ENCODE measurements at places on chromosomes 7 and 10.

DNA sequence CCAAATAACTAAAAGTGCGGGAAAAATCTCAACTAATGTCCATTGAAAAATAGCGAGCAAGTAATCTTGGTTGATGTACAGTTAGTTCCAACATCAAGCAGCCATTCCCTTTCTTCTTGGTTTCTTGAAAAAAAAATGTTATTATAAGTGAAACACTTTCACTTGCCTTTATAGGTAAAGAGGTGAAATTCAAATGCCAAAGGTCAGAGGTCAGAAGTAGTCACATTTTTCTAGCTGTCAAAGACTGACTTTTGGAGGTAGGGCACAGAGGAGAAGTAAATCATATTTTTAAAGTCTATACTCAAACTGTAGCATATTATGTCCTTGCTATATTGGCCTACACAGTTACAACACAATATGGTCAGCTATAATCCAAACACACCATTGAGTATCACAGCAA, 62.3 kb downstream of the CHCHD3 start:
- DNase-seq, result no peak

DNA sequence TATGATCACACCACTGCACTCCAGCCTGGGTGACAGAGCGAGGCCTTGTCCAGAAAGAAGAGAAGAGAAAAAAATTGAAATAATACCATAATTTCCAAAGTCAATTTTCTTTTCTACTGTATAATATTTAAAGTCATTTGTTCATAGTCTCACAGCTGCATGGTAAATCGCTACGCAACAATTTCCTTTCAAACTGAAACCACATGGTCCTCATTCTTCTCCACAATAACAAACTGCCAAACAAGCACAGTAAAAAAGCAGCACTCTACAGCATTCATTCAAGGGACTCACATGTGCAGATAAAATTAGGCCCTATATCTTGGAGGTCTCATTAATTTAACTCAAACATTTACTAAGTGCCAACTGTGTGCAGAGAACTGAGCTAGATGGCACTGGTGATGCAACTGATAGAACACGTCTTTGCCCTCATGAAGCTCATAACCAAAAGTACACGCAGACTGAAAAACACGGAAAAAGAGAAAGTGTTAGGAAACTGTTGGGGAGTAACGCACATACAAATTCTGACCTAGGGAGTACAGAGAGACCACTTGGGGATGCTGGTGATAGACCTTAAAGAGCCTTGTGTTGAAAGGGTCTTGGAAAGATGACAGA, 68.4 kb upstream of the SRRM3 start:
- no peak for DNase-seq

- DNase-seq, result no peak
Measured at GRCh38 chr7:124635416-124635815, 130.2 kb downstream of the GPR37 start.

GRCh38 chr7:84637568-84638338, 443.2 kb upstream of the SEMA3A start:
- no peak for DNase-seq

GRCh38 chr10:129712000-129712399, 245.0 kb downstream of the MGMT start:
- no peak for DNase-seq

- peak; percentile 32 for DNase-seq
Measured at GRCh38 chr7:157875230-157876179, 538.7 kb downstream of the DNAJB6 start.

- no peak for DNase-seq
Measured at GRCh38 chr10:10804998-10805740, 212.5 kb upstream of the CELF2 start.

DNA sequence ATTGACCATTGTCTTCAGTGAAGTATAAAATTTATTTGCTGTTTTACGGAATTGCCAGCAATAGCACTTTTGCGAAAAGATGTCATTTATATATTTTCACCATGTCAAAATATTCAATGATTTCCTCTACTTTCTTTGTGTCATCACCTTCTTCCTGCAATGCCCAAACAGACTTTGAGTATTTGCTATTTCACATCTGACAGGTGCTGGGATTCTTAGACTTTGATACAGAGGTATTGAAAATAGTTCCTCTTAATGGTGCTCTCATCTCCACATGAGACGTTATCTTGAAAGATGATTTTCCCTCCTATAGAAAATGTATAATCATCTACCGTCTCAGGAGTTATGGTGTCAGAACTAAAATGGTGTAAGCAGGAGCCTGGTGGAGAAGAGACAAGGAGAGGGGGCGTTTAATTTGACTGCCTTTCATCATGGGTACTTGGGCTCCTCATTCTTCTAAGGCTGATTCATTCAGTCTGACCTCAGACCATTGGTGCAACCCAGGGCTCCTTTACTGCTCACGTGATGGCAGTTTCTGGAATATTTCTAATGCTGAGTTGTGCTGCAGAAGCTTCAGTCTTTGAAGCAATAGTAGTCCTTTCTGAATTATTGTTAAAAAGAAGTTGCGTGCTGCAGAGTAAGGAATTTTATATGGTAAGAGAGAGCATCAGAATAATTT, 404.6 kb downstream of the PHTF2 start:
- no peak for DNase-seq

DNA sequence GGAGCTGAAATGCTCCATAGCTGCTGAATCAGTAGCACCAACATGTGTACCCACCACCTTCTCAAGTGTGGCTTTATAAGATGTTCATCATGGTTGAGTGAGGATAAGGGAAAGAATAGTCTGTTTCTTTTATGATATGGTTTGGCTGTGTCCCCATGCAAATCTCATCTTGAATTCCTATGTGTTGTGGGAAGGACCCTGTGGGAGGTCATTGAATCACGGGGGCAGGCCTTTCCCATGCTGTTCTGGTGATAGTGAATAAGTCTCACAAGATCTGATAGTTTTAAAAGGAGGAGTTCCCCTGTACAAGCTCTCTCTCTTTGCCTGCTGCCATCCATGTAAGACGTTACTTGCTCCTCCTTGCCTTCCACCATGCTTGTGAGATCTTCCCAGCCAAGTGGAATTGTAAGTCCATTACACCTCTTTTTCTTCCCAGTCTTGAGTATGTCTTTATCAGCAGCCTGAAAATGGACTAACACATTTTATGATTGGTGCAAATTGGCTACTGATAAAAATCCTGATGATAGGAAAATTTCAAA, 799.9 kb downstream of the TNS3 start:
- DNase-seq, result no peak

GRCh38 chr7:11858622-11859302, 26.8 kb upstream of the THSD7A start:
- DNase-seq, result no peak

DNA sequence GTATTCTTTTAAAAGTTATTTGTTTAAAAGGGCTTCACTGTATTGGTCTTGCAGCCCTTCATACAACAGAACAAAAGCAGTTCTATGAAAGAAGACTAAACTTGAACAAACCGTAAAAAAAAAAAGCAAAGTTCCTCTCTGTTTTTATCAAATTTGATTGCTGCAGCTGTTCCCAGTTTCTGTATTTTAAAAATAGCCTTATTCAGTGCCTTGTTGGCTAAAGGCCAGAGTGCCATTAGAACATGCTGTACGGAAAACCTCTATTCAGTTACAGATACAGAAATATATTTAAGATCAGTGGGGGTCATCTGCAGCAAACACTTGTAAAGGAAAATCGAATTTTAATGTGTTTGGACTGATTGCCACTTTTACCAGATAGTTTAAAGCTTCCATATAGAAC, 207.8 kb upstream of the ETV1 start:
- DNase-seq, result no peak

DNA sequence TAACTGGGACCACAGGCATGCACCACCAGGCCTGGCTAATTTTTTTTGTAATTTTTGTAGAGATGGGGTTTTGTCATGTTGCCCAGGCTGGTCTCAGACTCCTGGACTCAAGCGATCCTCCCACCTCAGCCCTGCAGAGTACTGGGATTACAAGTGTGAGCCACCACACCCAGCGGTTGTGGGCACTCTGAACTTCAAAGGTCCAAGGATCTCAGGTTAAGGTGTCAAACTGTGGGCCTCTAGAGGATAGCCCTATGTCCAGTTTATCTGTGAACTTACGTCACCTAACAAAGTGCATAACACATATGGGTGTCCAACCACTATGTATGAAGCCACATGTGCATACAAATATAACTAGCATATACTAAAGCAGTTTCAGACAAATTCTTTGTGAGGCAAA, 3.2 kb upstream of the IL2RA start:
- no peak for DNase-seq

DNA sequence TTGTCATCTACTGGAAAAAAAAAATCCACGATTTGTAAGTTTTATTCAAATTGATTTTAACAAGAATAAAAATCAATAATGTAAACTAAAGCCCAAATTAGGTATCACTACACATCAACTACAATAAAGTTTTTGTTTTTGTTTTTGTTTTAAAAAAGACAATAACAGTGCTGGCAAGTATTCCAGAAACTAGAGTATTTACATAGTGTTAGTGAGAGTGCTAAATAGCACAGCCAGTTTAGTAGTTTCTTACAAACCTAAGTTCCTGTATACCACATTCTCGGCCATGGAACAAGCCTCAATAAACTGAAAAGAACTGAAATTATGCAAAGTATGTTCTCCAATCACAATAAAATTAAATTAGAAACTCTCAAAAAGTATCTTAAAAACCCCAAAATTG, 8.1 kb downstream of the ARHGAP12 start:
- DNase-seq, result no peak

DNA sequence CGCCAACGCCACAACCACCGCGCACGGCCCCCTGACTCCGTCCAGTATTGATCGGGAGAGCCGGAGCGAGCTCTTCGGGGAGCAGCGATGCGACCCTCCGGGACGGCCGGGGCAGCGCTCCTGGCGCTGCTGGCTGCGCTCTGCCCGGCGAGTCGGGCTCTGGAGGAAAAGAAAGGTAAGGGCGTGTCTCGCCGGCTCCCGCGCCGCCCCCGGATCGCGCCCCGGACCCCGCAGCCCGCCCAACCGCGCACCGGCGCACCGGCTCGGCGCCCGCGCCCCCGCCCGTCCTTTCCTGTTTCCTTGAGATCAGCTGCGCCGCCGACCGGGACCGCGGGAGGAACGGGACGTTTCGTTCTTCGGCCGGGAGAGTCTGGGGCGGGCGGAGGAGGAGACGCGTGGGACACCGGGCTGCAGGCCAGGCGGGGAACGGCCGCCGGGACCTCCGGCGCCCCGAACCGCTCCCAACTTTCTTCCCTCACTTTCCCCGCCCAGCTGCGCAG, 424 bp downstream of the EGFR start:
- no peak for DNase-seq

GRCh38 chr10:103188853-103189252, 4.2 kb downstream of the NT5C2 start:
- no peak for DNase-seq

- DNase-seq, result no peak
Measured at GRCh38 chr10:8979976-8980375, 925.5 kb downstream of the GATA3 start.

DNA sequence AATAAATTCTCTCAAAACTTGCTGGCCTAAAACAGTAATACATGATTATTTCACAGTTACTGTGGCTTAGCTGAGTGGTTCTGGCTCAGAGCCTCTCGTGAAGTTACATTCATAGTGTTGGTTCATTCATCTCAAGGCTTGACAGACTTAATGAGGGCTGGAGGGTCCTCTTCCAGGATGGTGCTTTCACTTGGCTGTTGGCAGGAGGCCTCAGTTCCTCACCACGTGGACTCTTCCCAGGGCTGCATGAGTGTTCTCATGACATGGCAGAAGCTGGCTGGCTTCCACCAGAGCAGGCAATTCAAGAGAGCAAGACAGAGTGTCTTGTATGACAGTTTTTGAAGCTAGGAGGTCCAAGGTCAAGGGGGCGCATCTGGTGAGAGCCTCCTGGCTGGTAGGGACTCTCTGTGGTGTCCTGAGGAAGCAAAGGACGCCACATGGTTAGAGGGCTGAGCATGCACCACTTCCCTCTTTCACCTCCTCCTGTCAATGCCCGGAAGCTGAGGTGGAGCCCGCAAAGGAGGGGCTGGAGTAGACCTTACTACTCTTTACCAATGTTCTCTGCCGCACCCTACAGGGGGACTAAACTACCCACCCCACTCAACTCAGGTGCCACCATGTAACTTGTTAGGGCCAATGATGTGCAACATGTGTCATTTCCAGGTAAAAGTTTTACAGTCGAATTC, 58.2 kb upstream of the YAE1 start:
- DNase-seq, result no peak

GRCh38 chr10:34288634-34289033, 526.5 kb downstream of the PARD3 start:
- no peak for DNase-seq

DNA sequence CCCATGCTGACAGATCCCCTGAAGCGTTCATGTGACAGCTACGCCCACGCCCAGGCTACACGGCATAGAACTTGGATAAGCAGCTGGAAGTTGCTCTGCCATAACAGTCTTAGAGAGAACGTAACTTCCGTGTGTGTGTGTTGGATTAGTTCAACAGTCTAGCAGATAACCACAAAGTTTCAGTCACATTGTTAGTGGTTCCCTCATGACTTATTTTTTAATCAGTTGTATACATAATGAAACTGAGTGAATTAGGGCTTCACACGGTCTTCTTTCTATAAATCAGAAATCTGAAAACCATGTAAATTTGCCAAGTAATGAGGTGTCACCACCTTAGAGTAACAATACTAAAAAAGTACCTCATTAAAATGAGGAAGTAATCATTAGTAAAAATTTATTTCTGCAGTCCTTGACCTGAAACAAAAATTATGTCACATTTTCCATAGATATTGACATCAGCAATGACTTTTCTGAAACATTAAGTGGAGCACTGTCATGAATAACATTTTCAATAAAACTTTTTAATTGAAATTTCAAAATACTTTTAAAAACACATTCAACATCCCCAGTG, 21.7 kb upstream of the MACC1 start:
- no peak for DNase-seq

DNA sequence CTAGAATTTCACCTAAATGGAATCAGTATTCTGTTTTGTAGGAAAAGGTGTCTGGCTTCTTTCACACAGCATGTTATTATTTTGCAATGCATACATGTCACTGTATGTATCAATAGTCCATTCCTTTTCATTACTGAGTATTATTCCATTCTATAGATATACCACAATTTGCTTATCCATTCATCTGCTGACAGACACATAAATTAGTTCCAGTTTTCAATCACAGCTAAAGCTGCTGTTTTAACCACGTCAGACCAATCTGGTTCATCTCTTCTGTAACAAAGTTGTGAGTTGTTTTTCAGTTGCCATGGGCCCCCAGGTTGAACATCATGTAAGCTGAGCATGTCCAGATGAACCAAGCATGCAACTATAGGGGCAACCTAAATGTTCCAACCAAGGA, 282.1 kb upstream of the MKLN1 start:
- no peak for DNase-seq

- no peak for DNase-seq
Measured at GRCh38 chr7:31122649-31123058, 70.5 kb downstream of the ADCYAP1R1 start.

- DNase-seq, result no peak
Measured at GRCh38 chr7:13047061-13047460, 359.6 kb downstream of the ARL4A start.

DNA sequence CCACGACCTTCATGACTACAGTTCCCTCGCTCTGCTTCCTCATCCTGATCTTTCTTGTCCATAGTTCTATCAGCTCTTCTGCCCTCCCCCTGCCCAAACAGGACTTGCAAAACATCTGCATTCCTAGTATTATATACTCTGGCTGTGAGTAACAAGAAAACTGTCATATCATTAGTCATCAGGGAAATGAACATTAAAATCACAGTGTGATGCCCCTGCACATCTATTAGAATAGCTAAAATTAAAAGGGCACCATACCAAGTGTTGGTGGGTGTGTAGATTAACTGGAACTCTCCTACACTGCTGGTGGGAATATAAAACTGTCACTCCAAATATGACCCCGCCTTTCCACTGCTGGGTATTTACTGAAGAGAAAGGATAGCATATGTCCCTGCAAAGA, 141.8 kb downstream of the C7orf25 start:
- DNase-seq, result no peak

- DNase-seq, result no peak
Measured at GRCh38 chr10:125201108-125201524, 40.8 kb upstream of the CTBP2 start.
